NCI-H2081 treated with DMSO at 0.1 percent for 48 hours (cell line): ENCODE measurements at places on chromosomes 16 and 17.

DNA sequence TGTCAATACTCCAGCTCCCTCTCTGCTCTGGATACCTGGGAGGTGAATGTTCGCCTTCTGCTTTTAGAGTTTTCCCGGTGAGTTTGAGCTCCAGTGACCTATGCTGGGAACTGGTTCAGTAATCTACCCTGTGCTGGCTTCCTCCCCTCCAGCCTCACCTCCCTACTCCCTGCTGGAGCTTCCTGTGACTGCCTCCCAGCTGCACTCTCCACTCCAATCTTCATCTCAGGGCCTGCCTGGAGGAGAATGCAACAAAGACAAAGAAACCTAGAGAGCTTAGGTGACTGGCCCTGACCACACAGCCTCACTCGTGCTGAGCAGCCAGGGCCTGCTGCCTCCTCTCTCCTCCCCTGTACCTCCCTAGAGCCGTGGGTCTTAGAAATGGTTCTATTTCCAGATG lies 101.6 kb upstream of the FOXF1 start:
- DNase-seq, result no peak

GRCh38 chr17:3770466-3770865 lies 30.5 kb downstream of the ITGAE start:
- no peak for DNase-seq

GRCh38 chr16:76389126-76389525 lies 111.9 kb downstream of the CNTNAP4 start:
- no peak for DNase-seq

DNA sequence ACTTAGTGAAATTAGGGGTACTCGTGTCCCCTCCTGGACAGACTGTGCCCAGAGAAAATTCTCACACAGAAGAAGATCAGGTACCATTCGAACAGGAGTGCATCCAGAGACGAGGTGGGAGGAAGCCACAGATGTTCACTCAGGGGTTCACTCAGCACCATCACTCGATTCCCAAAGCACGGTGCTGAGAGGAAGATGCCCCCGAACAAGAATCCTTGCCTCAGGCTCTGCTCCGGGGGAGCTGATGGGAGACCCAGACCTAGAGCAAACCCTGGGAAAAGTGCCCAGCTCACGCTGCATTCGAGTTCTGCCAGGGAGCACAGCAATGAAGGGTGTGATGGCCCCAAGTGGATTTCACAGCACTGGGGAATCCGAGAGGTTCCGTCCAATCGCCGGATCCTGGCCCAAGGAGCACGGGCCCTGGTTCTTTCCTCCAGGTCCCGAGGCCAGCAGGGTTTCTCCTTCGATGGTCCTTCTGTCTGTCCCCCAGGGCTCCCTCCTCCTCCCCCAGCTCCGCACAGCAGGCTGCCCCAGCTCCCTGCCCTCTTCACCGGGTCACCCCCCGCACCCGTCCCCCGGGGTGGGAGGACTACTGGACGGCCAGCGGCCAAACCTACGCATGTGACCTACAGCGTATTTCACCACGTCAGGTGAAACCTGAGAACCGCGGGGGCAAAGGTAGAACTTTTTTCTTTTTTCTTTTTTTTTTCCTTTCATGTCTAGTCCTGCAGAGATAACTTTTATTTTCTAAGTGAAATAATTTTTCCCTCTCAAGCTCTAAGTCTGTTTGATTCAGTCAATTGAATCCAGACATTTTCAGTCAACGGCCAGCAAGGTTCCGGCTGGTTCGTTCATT lies 10.2 kb upstream of the UBE2I start:
- DNase-seq, result no peak

GRCh38 chr17:50063561-50064252 lies 7.8 kb downstream of the ITGA3 start:
- no peak for DNase-seq

DNA sequence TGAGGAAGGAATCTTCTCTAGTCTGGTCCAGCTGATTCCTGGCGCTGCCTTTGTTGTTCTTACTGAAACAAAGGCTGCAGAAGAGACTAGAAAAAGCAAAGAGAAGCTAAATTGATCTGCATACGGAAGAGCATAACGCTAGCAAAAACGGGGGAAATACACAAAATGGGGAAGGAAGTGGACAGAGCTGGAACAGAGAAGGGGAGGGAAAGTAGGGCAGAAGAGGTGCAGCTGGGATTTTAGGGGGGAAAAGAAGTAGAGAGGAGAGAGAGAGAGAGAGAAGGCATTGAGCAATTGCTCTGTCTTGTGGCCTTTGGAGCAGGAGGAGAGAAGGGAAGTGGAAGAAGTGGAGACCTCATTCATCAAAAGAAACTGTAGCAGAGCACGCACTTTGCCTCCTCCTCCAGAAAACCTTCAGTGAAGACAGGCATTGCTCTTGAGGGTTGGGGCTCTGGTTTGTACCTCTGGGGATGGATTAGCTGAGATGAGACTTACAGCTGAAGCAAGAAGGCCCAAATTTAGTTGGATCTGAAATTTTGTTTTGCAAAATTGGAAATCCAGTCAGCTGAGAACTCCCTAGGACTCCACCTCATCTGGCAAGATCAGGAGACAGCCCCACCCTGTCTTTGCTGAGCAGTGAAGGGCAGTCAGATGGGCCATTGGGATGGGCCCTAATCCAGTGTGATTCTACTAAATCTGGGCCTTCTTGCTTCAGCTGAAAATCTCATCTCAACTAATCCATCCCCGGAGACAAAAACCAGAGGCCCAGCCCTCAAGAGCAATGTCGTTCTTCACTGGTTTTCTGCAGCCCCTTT lies 55.8 kb downstream of the CDRT4 start:
- no peak for DNase-seq

- no peak for DNase-seq
These were observed 3.8 kb upstream of the NEUROD2 start for GRCh38 chr17:39611401-39612112.

DNA sequence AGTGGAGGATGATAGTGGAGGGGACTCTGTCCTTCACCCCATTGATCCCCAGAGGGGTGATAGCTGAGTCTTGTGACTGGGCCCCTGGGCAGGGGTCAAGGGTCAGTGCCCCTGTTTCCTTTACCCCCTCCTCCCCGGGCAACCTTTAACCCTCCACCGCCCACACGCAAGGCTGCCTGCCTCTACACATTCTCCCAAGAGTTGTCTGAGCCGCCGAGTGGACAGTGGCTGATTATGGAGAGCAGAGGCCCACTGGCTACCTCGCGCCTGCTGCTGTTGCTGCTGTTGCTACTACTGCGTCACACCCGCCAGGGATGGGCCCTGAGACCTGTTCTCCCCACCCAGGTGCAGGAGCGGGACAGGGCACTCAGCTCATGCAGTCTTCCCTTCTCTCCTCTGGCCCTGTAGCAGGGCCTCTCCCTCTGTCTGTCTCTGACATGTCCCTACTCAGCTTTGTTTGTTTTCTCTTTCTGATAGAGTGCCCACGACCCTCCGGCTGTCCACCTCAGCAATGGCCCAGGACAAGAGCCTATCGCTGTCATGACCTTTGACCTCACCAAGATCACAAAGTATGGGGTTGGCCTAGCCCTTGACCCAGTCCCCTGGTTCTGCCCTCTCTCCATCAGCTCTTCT lies at the start of gene SHBG:
Gene SHBG, plus strand, starts transcription at position 197 of the 633 bp plus-strand sequence. Its CDS starts 38 bp downstream, at position 235.
- no peak for DNase-seq

- no peak for DNase-seq
These were observed 72.8 kb downstream of the AMFR start for GRCh38 chr16:56352351-56353053.

DNA sequence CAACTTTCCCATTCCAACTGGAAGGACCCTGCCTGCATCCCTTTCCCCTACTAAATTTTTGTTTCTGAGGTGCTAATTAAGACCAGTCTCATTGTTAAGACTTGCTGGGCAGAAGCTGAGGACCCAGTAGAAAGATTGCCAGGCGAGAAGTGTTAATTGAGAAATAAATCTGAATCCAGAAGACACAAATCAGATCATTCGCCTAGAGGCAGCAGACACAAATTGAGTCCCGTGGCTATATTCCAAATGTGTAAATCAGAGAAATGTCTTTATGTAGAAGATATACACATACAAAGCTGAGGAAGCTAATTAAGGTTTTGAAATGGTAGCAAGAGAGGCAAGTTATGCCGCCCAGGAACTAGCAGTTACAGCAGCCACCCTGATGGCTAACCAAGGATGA lies 29.6 kb downstream of the CALCOCO2 start:
- no peak for DNase-seq

DNA sequence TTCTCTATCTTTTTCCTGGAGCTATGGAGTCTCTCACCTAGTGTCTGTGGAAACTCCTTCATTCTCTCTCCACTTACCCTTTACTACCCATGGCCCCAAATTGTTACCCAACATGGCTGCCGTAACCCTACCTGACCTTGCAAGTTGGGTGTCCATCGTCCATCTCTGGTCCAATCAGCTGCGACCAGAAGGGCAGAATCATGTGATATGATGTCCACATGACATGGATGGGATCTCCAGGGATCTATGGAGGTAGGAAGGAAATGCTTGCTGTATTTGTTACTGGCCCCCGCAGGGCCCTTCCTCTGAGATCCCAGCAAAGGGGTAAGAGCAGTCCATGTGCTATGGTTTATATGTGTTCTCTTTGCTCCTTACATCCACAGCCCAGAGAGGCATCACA lies 8.0 kb upstream of the DRC7 start:
- DNase-seq, result no peak

GRCh38 chr16:54846766-54847165 lies 83.9 kb upstream of the IRX5 start:
- no peak for DNase-seq

DNA sequence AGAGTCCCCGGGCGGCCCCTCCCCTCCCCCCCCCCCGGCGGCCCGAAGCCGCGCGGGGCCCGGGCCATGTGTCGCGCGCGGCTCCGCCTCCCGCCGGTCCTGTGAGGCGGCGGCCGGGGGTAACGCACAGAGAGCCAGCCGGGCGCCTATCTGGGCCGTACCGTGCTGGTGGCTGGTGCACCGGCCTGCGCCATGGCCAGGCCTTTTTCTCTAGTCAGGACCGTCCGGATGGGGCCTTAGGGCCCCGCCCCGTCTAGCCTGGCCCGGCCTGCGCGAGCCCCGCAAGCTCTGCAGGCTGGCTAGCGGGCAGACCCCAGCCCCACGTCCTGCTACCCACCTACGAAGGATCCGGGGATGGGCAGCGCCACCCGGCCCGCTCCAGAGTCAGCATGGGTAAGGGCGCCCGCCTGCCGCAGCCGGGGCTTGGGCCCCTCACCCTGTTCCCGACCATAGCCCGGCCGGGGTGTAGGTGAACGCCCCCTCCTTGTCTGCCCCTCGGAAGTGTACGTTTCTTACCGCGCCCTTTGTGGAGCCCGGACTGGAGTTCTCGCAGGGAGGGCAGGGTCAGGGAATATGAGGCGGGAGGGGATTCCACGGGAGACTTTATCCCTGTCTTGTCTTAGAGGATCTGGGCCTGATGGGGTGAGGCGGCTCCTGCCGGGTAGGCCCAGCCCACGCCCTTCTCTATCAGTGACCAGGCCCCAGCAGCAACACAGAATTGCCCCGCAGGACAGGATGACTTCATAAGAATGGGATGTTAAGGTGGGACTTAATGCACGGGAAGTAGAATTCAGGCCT lies at the start of gene CENPT:
Gene CENPT, minus strand, starts transcription at position 630 of the 798 bp plus-strand sequence. CDS start 13,834 bp downstream, outside the sequence.
- DNase-seq, result no peak

GRCh38 chr16:52376676-52377280 lies 170.2 kb downstream of the TOX3 start:
- no peak for DNase-seq

GRCh38 chr16:730666-731509 lies 4.0 kb downstream of the HAGHL start:
- DNase-seq, result no peak

DNA sequence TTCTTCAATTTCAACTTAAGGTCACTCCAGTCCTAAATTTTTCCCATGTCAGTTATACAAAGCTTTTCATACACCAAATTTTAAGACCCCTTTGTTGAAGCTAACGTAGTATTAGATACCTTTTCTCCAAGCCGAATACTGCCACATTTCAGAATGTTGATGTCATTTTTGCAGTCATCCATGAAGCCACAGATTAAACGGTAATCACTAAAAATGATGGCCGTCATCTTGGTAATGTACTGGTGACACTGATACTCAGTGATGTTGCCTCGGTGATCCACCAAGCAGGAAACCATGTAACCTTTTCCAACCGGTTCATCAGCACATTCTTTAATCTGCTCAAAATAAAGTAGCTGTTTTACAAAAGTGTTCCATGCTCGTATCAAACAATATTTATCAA lies 82.1 kb upstream of the CLEC18B start:
- DNase-seq, result no peak

DNA sequence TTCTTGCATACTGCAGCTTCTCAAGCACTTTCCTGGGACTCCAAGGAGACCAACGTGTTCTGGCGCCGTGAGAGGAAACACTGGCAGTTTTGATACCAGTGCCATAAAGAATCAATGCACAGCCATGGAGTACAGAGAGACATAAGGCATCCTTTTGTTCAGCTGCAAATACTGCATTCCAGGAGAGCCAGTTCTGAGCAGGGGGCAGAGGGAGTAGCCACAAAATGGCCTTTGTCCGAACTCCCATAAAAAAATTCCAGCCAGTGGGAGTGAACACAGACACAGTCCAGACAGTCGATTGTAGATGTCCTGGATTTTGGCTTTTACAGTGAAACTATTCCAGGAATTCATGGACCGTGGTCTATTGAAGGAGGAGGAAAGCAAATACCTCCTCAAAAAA lies 36.2 kb upstream of the TEKT3 start:
- DNase-seq, result no peak

GRCh38 chr16:85309656-85310587 lies 197.7 kb upstream of the CIBAR2 start:
- no peak for DNase-seq

GRCh38 chr16:28569021-28569420 lies 15.3 kb downstream of the SGF29 start:
- DNase-seq, result no peak

DNA sequence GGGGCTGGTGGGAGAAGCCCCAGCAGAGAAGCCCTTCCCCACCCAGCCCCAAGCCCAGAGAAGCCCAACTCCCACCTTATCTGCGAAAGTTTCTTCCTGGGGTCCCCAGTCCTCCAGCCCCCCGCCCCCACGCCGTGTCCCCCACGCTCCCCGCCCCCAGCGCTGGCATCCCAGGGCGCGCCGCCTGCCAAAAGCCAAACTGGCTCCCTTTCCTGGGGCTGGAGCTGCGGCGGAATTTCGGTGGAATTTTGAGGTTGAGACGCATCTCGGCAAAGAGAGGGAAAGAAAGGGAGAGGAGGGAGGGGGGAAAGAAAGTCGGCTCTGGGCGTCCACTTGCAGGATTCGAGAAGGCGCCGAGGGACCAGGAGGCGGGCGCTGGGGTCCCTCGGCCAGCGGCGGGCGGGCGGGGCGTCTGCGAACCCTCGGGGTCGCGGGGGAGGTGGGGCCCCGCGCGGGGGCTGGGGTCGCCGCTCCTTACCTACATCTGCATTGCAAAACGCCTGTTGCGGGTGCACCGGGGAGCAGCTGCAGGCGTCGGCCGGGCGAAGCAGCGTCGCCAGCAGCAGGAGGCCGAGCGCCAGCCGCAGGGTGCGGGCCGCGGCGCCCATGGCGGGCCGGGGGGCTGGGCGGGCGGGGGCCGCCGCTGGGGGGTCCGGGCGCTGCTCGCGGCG lies 571 bp downstream of the TIMP2 start:
- no peak for DNase-seq

GRCh38 chr17:2551493-2551892 lies 39.8 kb upstream of the METTL16 start:
- DNase-seq, result no peak

- DNase-seq, result no peak
These were observed 283.7 kb downstream of the CPPED1 start for GRCh38 chr16:12519986-12520385.

- DNase-seq, result no peak
These were observed 7.7 kb upstream of the GINS3 start for GRCh38 chr16:58384437-58385055.
